ENCODE measurements at places on chromosomes 6 and 20.

DNA sequence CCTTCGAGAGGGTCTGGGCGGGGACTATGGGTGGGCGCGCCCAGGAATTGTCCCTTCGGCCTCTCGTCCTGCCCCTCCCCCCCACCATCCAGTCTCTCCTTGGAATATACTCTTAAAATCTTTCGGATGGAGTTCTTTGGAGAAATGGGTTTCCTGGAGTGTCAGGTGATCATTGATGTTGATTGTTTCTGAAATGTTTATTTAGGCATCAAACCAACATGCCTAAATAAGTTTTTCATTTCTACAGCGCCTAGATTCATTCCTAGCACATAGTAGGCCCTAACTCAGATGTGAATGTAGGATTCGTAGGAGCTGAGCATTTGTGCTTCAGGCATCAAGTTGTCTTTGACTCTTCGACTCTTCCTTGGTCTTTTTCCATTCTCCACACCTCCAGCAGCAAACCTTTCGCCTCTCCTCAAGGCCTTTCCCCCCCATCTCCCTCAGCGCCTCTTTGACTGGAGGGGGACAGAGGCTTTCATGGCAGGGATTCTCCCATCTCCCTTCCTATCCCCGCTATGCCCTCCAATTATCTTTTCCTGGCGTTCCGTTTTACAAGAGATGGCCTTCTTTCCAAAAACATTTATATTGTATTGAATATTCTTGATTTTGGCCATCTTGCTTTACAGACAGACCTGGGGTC is 610 bp downstream of the CASP8AP2 start:
- no peak for DNase-seq

DNA sequence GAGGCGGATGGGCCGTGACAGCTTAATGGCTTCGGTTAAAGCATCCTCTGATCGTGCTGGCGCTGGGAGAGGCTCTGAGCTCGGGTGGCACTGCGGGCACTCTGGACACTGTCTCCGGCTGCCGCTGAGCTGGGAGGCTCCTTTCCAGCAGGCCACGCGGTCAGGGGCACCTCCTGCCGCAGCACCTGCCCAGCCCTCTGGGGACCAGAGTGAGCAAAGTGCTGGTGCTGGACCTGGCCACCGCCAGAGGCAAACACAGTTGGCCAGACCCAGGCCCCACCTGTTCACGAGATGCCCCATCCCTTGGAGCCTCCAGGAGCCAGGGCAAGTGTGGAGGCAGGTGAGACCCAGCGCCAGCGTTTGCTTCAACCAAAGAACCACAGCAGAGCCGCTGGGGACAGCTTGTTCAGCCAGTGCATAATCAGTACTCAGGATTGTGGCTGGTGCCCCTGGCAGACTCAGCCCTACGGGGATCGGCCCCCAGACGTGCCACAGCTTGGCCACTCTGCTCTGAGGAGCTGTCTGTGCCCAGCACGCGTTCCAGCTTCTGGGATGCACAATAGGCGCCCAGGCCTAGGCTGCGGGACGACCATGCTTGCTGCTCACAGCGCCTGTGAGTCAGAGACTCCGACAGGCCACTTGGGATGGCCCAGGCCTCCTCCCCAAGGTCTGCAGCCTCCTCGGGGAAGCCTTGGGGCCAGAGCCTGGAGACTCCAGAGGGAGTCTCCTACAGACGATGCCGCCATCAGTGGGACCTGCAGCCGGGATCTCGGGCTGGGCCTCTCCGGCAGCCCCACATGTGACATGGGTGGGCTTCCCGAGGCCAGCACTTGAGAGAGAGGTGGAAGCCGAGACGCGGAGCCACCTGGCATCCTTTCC is 38.2 kb upstream of the SLCO4A1 start:
- DNase-seq = no peak

DNA sequence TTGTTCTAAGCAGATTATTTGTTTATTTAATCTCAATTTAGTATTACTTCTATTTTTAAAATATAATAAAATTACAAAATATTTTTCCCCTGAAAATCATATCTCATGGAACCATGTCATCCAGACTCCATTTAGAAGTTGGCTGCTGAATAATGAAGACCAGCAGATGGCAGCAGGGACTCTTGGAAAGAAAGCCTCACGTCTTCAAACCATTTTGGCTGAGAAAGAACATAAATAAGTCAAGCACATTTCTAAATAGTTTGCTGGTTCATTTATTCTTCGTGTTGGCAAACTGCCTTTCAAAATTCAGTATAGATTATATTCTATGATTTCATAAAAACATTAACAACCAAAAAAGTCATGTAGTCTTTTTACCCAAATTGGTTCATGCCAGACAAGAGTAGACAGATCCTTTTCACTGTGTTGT is 71.7 kb downstream of the RCAN2 start:
- peak; percentile 27 for DNase-seq

DNA sequence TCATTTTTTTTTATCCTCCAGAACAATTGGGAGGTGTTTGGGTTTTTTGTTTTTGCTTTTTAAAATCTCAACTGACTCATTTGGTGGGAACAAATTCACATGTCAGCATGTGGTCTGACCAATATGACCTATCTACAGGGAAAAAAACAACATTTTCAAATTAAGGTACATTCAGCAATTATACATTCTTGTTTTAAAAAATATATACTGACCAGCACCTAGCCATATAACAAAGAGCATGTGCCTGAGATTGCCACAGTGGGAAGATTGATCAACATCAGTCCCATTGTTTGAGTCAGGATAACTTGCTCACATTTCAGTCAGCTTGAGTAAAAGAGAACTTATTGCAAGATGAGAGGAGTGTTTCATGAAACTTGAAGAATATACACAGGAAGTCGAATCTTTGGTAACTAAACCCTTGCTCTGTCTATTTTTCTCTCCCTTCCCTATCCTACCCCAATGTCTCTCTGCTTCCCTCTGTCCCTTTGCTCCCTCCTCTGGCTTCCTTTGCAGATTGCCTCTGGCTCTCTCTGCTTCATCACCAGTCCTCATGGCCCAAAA is 163.2 kb upstream of the TAB2 start:
- DNase-seq = no peak

- DNase-seq = no peak
Measured at GRCh38 chr6:74585753-74586152, 620.1 kb downstream of the COL12A1 start.

- DNase-seq = no peak
Measured at GRCh38 chr6:68256391-68256790, 378.7 kb upstream of the ADGRB3 start.

DNA sequence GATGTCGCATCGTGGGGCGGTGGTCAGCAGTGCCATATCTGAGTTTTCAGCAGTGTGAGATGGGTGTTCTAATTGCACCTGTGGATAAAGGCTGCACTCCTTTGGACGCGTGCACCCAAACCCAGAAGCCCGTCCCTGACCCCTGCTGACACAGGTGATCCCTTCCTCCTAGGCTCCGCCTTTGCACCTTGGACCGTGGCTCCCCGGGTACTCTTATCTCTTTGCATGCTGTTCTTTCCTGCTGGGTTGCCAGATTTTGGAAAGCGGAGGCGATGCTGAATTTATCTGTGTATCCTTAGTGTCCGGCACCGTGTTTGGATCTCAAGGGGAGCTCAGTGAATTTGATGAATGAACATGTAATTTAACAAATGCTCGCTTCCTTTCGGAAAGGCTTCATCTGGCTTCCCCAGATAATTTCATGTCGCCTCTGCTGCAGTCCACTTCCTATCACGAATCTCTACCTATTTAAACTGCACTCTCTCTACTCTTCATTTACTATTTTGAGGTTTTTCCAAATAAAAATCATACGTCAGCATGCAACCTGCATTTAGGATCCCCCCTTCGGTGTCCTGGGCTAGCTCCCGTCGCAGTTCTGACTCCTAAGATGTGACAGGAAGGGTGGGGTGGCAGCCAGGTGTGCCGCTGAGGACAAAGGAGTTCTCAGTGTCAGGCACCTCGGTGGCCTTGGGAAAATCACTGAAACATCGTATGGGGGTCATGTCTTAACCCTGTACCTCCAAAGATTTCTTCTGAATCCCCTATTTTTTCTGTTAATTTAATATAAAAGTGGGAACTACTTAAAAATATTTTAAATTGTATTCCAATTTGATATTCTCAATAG is 753 bp upstream of the PERP start:
- no peak for DNase-seq

GRCh38 chr6:18976966-18977365 is 589.8 kb downstream of the RNF144B start:
- no peak for DNase-seq

DNA sequence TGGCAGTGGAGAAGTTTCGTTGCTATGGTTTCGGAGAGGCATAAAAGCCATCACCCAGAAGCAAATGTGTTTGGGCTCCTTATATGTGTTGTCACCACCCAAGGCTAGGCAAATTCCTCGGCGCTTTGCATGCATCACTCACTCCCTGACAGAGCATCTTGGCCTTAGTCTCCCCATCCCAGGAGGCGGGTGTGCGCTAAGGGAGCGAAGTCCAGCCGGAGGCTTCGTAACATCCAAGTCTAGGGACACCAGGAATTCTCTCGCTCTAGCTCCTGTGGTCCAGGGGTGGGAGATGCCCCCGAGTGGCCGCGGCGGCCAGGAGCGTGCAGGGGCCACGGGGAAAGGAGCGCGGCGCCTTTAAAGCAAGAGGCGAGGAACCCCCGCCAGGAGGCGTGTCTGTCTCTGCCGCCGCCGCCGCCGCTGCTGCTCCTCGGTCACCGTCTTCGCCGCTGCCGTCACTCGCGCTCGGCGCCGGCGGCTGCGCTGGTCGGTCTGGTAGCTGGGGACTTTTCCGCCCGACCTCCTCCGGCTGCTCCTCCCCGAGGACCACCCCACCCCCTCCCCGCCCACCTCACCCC is at the start of gene GRIK2:
TSS of gene GRIK2 (plus strand) at position 458 of the 578 bp plus-strand sequence.
- peak; percentile 81 for DNase-seq

GRCh38 chr6:167314180-167314821 is 10.6 kb upstream of the TTLL2 start:
- no peak for DNase-seq

Data from NCI-H2227 treated with DMSO at 0.1 percent for 48 hours (cell line).